Left colon (tissue), 2 donors: ENCODE measurements at places on chromosomes 4 and X. TPM values are rescaled to one million over a fixed set of nuclear protein-coding genes. Genes with fewer than 3 reads are reported as not detected.

Gene ARHGAP36
- total RNA-seq, result 0.42 TPM

Gene ZNF827
- 21.0 TPM for total RNA-seq

Gene TMEM255A
- 2.5 TPM for total RNA-seq

Gene CT45A10
- not detected for total RNA-seq

Gene PDE6B
- total RNA-seq, result 1.4 TPM

Gene PPEF2
- not detected for total RNA-seq

Gene SLC10A4
- total RNA-seq, result 0.20 TPM
